Activated CD4-positive, alpha-beta T cell treated with anti-CD3 and anti-CD28 coated beads for 36 hours (primary cell): ENCODE measurements at places on chromosomes 6 and 20.

DNA sequence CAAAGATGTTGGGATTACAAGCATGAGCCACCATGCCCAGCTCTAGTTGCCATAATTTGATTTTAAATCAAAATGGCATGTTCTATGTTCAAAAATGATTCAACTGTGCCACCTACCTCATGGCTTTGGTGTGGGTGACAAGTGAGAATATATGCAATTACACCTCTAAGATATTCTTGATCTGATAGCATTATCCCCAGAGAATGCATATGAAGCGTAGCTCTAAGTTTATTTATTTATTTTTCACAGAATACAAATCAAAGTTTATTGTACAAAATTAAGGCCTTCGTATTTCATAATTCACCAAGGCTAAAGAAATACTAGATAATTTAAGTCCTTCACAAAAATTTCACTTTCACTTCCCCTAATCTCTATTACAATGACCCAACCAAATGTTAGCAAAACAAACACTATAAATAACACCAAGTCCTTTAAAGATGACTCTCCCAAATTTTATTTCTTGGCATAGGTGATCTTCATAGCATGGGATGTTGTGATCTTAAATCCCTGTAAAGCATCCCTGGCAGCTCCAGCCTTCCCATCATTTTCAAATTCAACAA, 205.9 kb upstream of the TAB2 start:
- no peak for DNase-seq

DNA sequence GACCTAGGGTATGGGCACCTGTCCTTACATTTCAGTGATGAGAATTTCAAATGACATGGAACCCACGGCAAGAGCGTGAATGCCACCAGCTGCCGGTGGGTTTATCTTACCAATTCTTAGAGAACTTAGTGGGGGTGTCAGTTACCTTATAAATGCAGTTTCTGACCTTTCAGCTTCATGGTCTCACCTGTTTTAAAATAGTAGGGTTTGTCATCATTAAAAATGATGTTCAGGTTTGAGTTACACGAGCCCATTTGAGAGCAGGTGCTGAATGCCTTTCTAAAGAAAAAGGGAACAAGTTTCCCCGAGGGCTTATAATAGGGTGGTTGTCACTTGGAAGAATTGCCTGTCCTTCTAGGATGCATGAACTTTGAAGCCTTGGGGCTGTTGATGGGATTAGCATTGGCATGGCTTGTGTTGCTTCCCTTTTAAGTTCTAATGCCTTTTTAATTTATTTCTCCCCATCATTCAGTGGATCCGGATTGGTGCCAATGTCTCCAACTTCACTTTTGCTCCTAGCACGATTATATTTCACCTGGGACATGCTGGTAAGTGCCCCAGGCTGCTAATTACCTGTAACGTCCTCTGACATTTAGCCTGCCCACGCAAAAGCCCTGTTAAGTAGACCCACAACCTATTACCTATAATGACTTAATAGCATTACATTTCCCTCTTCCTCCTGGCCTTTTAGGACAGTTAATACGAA, 27.9 kb downstream of the GHRH start:
- DNase-seq, result no peak

GRCh38 chr6:73521351-73521985, 636 bp upstream of the EEF1A1 start:
- DNase-seq, result no peak

GRCh38 chr6:135657207-135657606, 159.7 kb upstream of the AHI1 start:
- DNase-seq, result no peak

- peak; percentile 20 for DNase-seq
These were observed 76.3 kb downstream of the MTFR2 start for GRCh38 chr6:136173519-136174507.

DNA sequence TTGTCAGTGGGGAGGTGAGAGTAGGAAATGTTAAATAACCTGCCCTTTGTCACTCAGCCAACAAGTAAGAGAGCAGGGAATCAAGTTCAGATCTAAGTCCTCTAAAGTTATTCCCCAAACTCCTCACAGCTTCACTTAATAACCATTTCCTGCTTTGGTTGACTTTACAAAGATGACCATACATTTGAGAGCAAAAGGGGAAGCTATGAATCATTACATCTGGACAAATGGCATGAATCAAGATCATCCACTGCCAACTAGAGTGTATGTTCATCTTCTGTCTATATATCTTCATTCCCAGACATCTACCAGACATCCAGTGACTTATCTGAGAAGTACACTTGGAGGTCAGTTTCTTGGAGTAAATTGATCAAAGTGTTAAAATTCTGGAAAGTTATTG, 15.1 kb upstream of the HIVEP2 start:
- DNase-seq, result no peak

DNA sequence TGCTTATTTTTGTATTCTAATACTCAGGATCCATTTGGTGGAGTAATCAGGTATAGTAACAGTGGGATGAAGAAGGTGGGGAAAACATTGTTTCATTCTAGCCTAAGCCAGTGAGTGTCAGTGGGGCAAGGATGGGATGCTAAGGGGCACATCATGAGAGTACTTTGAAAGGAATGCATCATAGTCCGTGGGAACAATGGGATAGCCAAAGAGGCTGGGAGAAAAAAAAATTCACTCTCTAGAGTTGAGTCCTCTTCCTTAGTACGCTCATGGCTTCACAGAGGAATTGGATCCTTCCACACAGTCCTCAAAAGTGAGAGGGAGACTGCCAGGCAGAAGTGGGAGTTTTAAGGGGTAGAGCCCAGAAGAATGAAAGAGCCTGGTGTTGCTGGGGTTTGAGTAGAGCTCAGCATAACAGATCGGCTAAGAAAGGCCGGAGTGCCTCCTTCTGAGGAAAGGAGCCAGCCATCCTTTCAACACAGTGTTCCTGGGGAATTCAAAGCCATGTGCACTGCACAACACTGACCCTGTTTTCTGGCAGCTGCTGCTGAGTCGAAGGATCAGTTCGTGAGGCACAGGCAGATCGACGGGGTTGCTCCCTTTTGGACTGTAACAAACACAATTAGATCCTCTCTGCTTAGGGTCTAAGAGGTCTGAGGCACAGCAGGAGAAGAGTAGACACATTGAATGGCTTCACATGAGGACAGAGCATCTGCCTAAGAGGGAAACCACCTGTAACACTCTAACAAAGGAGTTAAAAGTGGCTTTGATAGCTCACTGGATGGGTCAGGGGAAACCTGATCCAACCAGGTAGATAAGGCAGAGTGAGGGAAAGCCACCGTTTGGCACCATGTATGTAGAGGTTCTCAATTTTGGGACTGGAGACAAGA, 61.2 kb downstream of the ELOVL5 start:
- DNase-seq, result no peak

- DNase-seq, result no peak
These were observed 24.9 kb upstream of the OCSTAMP start for GRCh38 chr20:46575394-46575793.

GRCh38 chr6:144899161-144899560, 614.0 kb downstream of the UTRN start:
- DNase-seq, result no peak

GRCh38 chr6:14383393-14384174, 266.0 kb downstream of the CD83 start:
- no peak for DNase-seq

GRCh38 chr6:44049163-44049988, 77.9 kb downstream of the MRPL14 start:
- peak; percentile 36 for DNase-seq
